ENCODE measurements at places on chromosomes 3 and 15.

- DNase-seq, result no peak
Measured at GRCh38 chr3:127573912-127574311, 16.6 kb downstream of the TPRA1 start.

- no peak for DNase-seq
Measured at GRCh38 chr15:38768970-38769369, 204.4 kb upstream of the RASGRP1 start.

- DNase-seq, result no peak
Measured at GRCh38 chr3:122892118-122892960, 97.5 kb downstream of the SLC49A4 start.

- no peak for DNase-seq
Measured at GRCh38 chr3:139109271-139109670, 64.6 kb upstream of the PRR23C start.
